Stimulated activated CD4-positive, alpha-beta T cell treated with anti-CD3 and anti-CD28 coated beads, Interleukin-4, amount 100 ng/mL, for 4 hours (primary cell): ENCODE measurements at places on chromosomes 12 and 14.

DNA sequence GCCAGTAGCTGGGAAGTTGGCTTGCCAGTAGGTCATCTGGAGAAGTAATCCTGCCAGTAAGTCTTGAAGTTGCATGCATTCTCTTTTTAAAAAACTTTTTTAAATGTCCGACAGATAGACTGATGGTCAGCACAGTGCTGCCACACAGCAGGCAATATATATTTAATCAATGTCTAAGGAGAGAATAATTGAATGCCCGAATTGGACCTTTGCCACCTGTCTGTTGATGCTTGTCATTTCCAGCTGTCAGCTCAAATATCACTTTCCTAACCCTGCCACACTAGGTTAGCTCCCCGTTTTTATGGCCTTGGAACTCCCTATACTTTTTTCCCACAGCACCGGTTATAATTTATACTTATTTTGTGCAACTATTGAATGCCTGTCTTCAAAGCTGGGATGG is 2.1 kb upstream of the SLC15A4 start:
- no peak for DNase-seq

DNA sequence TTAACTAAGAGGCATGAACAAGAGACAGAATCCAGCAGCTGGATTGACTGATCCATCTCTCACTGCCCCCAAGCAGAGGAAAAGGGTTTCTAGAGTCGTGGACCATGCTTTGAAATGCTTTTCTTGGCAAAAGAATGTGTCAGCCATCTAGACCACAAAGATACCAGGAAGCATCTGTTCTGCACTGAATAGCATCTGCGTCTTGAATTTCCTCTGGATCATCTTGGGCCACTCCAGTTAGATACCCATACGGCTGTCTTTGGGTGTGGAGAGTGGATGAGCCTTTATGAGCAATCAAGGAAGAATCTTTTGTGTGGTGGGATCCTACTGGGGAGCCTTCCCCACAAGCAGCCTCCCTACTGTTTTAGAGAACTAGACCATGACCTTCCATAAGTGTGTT is 16.0 kb upstream of the RFX4 start:
- no peak for DNase-seq

- DNase-seq, result no peak
These were observed 27.0 kb upstream of the EEA1 start for GRCh38 chr12:92955997-92956663.

DNA sequence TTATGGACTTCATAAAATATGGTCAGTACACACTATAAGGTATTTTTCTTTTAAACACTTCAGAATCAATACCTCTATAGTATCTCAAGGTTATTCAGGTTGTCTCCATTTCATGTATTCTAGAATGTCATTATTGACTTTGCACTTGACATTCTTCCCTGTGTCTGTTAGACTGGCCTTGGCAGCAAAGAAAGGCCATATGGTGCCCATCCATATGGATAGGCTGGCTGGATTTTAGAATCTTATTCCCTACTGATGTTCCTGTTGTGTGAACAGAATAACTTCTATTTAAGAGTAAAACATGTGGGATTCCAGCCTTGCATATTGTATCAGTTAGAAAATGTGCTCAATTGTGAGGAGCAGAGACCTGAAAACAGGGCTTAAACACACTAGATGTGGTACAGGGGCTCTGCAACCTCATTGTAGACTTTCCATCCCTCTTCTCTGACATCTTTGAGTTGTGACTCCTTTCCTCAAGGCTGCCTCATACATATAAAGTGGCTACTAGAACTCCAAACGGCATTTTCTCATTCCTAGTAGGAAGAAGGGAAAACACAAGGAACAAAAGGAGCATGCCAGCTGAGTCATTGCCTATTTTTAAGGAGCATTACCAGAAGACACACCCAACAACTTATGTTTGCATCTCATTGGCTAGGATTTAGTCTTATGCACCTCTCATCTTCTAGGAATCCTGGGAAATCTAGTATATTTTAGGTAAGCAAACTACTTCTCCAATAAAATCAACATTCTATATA is 221.2 kb upstream of the TMPO start:
- DNase-seq, result no peak

DNA sequence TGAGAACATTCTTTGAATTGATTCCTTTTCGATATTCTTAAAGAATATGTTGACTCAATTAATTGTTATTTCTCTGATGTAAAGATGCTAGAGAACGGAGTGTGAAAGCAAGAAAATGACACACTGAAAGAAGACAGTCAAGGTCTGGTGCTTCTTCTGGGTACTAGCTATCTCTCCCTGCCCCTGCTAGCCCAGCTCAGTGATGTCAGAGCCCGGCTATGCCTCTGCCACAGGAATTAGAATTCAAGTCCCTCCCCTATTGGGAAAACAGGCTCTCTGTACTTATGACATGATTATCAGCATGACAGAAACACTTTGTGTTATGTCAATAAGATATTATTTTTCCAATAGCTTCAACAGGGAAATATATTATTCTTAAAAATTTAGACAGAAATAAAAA is 252.4 kb downstream of the KCNC2 start:
- DNase-seq, result no peak
